Fibroblast of skin of scalp (primary cell): ENCODE measurements at places on chromosomes 1 and 21.

DNA sequence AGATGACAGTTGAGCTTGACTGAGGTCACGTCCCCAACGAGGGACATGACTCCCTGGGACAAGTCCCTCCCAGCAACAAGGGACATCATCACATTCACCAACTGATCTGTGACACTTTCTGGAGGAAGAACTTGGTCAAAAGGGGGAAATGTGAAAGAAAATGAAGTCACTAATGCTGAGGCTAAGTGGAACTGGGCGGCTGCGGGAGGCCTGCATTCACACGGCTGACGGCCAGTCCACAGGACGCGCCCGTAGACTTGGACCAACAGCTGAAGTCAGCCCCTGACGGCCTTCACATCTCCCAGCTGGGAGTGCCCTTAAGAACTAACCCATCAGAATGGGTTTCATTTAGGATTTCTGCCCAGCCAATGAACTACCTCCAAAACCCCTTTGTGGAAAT lies 26.6 kb downstream of the POFUT2 start:
- no peak for DNase-seq

- DNase-seq = peak; percentile 66
Observed at GRCh38 chr1:194045416-194045815, 859.0 kb upstream of the B3GALT2 start.

- no peak for DNase-seq
Observed at GRCh38 chr1:20555025-20555757, 2.8 kb downstream of the FAM43B start.

GRCh38 chr21:17688912-17689874 lies 76.5 kb upstream of the BTG3 start:
- DNase-seq = no peak

GRCh38 chr1:46096269-46097148 lies 35.9 kb downstream of the PIK3R3 start:
- DNase-seq = no peak

DNA sequence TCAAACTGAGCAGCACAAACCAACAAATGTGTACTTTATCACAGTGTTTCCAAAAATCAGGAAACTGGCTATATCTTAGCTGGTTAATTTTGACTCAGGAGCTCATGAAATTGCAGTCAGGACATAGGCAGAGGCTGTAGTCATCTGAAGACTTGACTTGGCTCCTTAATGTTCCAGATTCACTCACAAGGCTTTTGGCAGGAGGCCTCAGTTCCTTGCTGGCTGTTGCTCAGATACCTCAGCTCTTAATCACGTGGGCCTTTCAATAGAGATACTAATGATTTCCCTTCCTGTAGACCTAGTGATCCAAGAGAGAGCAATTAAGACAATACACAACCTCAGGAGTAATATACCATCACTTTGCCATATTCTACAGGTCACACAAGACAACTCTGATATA lies 537.7 kb downstream of the BRINP3 start:
- no peak for DNase-seq

DNA sequence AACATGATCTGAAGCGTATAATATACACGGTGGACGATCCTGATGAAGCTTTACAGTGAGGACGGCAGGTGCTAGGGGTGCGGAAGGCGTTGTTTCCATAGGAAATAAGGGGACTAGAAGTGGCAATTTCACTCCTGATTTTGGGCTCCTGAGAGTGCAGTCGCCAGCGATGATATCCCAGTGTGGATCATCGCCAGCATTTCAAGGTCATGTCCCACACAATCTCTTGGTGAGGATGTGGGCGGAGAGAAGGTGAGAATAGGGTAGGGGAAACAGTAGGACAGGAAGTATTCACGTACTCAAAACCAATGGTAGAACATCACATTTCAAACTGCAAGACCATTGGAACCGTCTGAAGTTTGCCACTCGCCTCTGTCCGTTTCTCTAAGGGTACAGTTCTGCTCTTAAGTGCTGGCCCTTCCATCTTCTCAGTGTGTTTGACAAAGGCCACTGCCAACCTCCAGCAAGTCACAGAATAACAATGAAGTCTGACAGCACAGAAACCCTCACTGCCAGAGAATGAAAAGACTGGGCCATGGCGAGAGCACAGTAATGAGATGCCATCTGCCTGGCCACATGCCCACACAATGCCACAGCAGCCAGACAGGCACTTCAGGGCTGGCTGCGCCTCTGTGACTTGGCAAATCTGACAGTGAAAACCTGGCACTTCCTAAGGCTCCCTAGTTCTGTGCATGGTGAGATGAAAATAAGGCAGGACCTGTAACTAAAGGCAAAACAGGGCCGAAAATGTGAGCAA lies 27.9 kb downstream of the PCSK9 start:
- no peak for DNase-seq

- DNase-seq = peak; percentile 28
Observed at GRCh38 chr1:206495493-206496046, 11.8 kb upstream of the RASSF5 start.

DNA sequence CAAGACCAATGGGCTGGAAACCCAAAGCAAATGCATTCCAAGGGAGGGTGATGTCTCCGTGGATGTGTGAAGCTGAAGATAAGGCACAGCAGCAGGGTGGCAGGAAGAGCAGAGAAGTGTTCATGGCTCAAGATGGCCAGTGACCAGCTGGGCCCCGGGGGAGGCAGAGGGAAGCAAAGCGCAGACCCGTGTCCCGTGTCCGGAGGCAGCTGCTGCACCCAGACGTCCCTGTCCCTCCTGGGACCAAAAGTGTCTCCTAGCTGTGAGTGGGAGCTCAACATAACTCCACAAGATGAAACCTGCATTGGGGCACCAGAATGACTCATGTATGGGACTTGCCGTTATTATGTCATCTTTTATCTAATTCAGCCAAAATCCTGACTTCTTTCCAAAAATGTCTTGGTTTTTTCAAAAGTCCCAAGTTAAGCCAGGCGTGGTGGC lies 118.2 kb downstream of the RIPK4 start:
- DNase-seq = peak; percentile 70

- no peak for DNase-seq
Observed at GRCh38 chr1:79848316-79848715, 841.8 kb upstream of the ADGRL4 start.

- no peak for DNase-seq
Observed at GRCh38 chr1:18798946-18799345, 60.5 kb downstream of the TAS1R2 start.

DNA sequence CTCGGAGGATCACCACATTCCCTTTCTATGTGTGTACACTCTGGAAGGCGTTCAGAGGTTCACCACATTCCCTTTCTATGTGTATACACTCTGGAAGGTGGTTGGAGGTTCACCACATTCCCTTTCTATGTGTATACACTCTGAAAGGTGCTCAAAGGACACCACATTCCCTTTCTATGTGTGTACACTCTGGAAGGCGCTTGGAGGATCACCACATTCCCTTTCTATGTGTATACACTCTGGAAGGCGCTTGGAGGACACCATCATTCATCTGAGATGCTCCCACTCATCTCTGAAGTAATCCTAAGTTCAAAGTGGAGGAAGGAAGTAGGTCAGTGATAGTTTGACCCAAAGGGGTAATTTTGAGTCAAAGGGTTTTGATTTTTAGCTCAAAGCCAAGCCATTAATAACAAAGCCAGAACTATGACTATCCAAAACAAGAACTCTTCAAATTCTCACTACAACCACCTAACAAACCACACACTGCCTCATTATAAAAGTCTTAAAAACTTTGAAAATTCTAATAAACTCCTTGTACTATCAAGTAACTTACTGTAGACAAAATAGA lies 32.9 kb downstream of the NRIP1 start:
- DNase-seq = peak; percentile 41

DNA sequence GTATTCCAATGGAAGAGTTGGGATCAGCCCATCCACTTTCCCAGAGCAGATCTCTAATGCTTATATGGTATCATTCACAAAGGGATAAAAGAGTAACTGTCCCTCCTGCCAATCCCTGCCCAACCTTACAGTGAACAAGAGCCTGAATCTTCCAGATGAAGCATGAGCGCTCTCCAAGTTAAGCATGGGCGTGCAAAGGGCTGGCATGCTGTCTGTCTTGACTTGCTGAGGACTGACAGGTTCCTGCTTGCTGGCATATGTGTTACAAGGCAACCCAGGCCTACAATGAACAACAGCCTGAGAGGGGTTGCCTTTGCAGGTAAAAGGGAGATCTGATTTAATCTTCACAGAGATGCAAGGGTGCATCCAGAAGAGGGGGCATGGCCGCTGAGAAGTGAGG lies 155.6 kb upstream of the SOD1 start:
- no peak for DNase-seq

- DNase-seq = peak; percentile 45
Observed at GRCh38 chr1:221543529-221544120, 198.3 kb downstream of the DUSP10 start.

- peak; percentile 78 for DNase-seq
Observed at GRCh38 chr1:158087320-158087927, 93.3 kb upstream of the CD1D start.

DNA sequence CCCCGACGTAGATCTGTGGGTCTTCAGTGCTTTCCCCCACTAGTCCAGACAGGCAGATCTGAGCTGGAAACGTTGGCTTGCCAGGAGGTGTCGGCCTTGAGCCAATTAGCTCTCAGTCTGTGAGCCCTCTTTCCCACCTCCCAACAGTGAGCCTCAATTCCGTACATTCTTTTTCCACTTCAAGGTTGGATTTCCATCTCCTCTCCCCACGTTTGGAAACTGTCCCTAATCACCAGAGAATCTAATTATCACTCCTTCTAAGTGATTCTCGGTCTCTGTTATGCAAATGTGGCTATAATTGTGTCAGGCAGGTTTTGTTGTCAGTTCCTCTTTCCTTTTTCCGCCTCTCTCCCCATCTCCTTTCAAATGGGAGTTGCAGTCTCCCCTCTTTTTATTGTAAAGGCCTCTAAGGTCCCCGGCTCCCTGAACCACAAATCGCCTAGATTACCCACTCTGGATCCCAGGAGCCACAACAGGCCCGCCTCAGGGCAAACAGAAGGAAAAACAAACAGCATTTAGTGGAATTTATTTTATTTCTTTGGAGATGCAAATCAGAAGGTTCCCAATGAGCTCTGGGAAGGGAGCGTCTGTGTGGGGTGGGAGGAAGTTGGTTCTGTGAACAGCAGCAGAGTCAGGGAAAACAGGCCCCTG lies 29.4 kb upstream of the LRRN2 start:
- no peak for DNase-seq

- DNase-seq = no peak
Observed at GRCh38 chr1:19618428-19618827, 25.7 kb upstream of the NBL1 start.

GRCh38 chr1:30683699-30684098 lies 39.7 kb downstream of the MATN1 start:
- no peak for DNase-seq

DNA sequence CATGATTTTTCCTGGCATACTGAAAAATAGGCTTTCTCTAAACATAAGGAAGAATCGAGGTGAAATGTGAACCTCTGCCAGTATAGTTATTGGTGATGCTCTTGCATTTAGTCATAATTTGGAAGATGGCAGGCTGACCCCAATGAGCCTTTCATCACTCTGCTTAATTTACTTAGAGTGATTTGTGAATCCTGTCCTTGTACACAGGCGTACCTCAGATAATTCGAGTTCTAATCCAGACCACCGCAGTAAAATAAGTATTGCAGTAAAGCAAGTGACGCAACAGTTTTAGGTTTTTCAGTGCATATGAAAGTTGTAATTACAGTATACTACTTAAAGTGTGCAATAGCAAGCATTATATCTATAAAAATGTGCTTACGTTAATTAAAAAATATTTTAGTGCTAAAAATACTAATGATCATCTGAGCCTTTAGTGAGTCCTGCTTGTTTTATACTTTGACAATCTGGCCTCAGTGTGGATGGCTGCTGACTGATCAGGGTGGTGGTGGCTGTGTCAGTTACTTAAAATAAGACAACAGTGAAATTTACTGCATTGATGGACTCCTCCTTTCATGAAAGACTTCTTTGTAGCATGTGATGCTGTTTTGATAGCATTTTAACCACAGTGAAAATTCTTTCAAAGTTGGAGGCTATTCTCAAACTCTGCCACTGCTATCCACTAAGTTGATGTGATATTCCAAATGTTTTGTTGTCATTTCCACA lies 1.7 kb downstream of the PKNOX1 start:
- DNase-seq = no peak

DNA sequence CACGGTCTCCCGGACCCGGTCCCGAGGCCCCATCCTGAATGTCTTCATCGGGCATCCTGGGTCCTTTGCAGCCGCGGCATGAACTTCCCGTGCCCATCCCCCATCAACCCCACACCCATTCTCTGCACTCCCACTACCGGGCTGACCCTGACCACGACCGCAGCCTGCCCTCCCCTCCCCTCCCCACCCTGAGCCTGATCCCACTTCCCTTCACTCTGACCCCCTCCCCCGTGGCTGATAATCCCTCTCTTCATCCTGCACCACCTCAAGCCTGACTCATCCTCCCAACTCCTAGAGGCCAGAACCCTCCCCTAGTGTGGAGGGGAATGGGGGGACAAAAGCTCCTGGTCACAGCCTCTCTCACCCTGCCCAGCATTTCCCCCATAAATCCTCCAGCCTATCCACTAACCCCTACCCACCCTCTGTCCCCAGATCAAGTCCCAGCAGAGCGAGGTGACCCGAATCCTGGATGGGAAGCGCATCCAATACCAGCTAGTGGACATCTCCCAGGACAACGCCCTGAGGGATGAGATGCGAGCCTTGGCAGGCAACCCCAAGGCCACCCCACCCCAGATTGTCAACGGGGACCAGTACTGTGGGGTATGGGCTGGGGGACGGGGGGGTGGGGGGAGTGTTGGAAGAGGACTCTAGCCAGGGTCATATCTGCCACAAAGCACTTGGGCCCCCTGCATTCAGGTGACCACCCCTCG lies 602 bp downstream of the SH3BGRL3 start:
- peak; percentile 53 for DNase-seq

DNA sequence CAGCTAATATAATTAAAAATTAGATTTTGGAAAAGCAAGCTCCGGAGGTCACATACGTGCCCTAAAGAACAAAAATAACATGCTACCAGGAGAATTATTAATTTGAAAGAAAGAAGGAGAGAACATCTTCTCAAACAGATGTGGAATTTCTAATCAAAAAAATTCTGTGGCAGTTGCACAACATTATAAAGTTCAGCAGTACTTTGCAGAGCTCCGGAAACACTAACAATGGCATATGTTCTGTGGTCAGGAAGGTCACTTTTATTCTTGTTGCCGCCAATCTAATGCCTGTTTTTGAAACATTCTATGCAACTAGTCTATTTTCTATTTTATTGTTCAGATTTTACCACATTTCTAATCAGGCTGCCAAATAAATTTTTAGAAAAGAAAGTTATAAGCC lies 186.8 kb downstream of the SMYD3 start:
- no peak for DNase-seq

- no peak for DNase-seq
Observed at GRCh38 chr1:210325026-210325670, 3.6 kb upstream of the HHAT start.

GRCh38 chr1:147316968-147317367 lies 74.5 kb downstream of the CHD1L start:
- DNase-seq = no peak
